ENCODE measurements at places on chromosomes 1 and 21.

DNA sequence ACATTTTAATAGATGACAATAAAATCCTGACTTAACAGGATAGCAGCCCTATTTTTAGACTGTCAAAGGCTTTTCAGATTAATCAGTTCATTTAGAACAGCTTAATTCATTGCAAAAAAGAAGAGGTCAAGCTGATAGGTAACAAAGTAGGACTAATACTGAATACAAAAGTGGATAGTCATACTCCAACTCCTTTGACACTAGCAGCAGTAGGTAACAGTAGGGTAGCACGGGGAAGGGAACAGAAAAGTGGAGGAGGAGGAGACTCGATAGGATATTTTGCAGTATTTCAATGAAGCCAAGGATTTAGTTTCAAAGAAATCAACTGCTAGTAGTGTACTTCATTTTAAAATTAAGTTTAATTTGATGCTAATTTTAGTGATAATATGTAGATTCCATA, 51.1 kb downstream of the USP1 start:
- DNase-seq = no peak

- no peak for DNase-seq
These were observed 121.7 kb upstream of the COL11A1 start for GRCh38 chr1:103230061-103230460.

DNA sequence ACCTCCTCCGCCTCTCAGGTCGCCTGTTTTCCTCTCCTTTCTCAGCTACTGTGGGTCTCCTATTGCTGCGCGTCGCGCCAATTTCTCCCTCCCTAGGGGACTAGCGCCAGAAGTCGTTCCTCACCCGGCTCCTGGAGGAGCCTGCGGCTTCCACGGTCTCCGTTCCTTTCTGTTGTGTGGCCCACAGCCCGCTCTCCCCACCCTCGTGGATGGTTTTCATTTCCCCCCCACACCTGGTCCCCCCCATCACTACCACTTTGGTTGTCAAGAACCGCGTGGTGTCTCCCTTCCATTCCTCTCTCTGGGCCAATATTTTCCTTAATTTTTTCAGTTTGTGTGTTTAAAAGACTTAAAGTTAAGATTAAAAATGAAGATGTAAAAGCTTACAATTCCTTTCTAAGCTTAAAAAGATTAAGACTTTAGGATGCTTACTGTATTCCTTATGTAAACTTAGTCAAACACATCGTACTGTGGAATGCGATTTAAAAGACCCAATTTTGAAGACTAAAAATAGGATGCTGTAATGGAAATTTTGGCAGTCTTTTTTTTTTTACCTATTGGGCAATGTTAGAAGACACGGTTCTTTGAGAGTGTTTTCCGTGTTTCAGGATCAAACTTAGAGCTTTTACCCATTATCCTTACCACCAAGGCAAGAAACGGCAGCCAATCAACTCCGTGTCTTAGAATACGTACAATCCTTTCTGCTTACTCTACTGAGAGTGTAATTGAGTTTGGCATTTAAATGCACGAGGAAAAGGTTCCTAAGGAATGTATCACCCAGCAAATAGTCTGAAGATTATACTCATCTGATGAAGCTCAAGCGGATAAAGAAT, 773 bp downstream of the CNST start:
- no peak for DNase-seq

DNA sequence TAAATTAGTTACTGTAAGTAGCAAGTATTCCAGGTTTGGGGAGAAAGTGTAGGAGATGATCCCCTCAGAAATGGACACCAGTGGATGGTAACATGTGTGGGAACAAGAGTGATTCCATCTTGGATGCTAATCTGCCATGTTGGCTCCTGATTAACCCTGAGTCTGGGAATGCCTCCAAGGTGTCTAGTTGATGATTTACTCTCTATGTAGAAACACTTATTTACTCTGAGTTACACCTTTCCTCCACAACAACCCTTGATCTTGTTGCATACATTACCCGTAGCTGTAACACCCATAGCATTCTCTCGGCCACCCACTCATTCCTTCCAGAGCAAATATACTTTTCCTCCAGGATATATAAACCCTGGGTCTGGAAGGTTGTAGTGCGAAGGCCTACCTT, 315.9 kb upstream of the GREM2 start:
- no peak for DNase-seq

- DNase-seq = no peak
These were observed 633.3 kb downstream of the USP25 start for GRCh38 chr21:16363100-16363499.

- DNase-seq = no peak
These were observed 80.8 kb upstream of the DYNLT5 start for GRCh38 chr1:66671455-66671854.

GRCh38 chr1:210618369-210618768, 289.7 kb downstream of the HHAT start:
- DNase-seq = no peak

DNA sequence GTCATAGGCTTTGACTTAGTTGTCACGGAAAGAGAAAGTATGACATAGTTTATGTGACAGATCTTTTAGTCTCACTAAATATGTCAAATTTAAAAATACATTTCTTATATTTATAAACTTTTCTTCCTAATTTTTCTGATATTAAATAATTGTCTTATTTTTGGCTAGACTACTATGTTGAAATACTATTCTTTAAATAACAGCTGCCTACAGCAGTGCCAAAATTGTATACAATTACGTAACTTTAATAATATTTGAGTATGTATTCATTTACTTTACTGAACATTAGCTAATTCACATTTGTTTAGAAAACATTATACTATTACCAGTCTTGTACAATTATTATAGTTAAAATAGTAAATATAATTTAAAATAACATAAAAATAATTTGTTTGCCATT, 137.4 kb downstream of the ADGRL4 start:
- no peak for DNase-seq

DNA sequence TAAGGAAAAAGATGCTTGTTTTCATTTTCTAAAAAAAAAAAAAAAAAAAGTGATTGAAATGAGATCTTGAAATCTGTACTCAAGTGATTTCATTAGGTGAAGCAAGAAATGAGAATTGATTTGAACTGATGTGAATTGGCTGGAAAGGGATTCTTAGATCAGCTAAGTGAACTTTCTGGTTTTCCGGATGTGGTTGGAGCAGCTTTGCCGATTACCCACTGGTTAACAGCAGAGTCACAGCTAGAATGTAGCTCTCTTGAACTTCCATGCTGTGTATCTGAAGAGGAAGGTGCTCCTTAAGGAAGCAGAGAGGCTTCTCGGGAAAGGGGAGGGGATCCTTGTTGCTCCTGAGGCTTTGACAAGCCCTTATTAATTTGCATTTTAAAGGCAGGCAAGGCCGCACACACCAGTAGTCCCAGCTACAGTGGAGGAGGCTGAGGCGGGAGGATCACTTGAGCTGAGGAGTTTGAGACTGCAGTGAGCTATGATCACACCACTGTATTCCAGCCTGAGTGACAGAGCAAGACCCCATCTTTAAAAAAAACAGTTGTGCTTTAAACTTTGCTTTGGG, 28.7 kb upstream of the PWP2 start:
- no peak for DNase-seq

DNA sequence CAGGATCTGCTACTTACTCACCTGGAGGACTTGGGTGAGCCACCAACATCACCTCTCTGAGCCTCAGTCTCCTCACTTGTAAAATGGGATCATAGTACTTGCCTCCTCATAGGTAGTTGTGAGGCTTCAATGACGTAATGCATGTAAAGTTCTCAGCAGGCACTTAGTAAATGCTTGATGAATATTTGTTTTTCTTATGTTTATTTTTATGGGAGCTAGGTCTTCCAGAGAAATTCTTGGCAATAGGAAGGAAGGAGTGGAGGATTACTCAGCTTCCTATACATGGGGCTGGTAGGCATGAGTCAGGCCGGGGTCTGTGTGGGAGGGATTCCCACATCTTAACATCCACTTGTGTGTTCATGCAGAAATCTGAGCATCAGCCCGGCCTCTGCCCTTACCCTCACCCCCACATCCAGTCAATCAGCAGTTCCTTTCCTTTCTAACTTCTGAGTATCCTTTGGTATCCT, 95.4 kb upstream of the USP24 start:
- peak; percentile 96 for DNase-seq

Measured in HFF-Myc (cell line).